GM12892 (cell line): ENCODE measurements at places on chromosomes 2 and 18.

DNA sequence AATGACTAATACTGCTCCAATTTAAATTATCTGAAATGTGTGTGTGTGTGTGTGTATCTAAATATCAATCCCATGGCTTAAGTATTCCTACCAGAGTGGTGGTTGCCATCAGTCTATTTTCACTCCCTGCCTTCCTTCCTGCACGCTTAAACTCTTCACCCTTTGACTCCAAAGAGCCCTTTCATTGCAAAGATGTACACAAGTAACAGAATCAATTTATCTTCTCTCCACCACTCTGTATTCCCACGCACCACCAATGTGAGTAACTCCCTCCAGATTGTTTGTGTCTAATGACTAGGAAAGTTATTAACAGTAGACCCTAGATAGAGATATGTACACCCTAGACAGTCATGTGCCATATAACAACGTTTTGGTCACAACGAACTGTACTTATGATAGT lies 42.8 kb downstream of the ARL6IP6 start:
- no peak for DNase-seq

DNA sequence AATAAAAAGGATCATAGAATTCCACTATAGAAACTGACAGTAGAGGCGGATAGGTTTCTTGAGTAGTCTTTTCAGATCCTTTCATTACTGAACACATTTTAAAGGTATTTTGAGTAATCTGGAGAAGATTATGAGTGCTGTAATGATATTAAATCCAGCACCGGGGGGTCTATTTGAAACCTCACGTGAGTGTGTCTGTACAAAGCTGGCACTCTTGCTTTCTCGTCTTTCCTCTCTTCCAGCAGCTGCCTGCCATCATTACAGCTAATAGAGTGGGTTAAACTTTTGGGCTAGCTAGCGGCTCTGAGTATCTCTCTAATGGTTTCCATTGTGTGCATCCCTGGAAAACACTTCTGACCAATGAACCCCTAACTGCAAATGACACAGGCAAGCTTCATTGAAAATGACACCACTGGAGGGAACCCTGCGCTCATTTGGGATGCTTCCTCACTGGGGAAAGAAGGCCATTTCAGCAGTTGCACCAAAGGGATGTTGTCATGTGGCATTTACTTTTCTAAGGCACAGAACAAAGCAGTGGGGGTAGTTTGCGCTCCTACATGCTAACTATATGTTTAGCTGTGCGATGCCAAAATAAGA lies 101.0 kb downstream of the HRH4 start:
- DNase-seq = no peak

- no peak for DNase-seq
Observed at GRCh38 chr18:63284173-63284799, 35.3 kb downstream of the BCL2 start.

GRCh38 chr2:178271629-178272333 lies 77.5 kb downstream of the OSBPL6 start:
- DNase-seq = no peak

DNA sequence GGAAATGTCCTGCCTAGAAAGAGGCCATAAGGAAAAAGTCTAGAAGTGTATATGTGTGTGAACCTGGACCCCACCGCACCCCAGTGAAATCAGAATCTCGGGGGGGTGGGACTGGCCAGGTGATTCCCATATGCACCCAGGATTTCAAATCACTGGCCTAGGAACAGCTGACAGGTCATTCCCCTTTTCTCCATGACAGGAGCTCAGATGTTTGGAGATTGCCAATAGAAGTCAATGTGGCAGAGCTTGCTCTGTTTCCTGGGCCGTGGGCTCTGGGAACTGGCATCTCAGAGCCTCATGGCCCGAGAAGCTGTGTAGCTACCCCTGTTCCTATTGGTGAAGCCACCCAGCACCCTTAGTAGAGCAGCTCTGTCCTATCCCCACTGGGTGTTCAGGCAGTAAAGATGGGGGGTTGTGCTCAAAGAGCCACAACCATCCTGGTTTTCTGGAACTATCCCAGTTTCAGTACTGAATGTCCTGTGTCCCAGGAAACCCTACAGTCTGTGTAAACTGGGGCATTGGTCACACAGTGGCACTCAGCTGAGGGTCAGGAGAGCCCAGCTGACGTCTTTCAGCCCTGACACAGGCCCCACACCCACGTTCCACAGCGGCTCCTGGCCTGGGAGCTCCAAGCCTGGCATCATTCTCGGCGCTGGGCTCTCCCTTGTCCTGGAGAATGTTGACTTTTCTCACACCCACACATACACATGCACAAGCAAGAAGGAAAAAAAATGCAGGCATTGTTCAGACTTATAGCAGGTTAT lies 18.9 kb downstream of the GNLY start:
- DNase-seq = no peak

DNA sequence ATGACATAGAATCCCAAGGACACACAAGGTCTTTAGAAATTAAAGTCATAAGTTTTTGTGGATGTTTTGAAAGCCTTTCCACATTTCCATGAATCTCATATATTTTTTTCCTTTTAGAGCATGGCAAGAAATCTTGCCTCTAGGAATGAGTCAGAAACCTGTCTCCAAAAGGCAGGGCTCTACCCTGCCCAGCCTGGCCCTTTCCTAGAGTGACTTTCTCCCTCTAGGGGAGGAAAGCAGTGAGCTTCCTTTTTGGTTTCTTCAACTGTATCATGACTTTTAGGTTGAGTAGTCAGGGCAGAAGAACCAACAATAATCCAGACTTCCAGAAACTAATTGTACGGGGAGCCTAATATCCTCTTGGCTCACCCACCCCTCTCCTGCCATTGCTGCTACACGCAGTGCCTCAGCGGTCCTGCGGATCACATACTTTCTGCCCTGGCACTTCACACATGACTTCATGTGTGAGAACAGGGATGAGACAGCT lies 300.3 kb downstream of the AGPS start:
- DNase-seq = no peak

GRCh38 chr2:164975891-164976290 lies 20.6 kb upstream of the SLC38A11 start:
- no peak for DNase-seq

GRCh38 chr18:23141104-23141999 lies 6.1 kb downstream of the CABLES1 start:
- DNase-seq = no peak

DNA sequence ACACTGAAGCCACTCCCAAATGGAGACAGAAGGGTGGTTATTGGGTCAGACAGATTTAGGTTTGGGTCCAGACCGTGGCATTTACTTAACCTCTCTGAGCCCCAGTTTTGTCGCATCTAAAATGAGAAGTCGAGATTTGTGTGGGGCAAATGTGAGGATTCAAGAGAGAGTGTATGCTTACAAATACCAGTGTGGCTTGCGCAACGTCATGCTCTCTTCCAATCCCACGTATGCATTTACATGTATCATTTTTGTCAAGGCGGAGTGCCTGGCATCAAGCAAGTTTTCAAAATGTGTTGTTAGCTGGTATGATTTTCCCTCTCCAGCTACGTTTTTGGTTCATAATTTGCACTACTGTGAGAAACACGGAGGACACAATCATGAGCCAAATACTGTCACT lies 197.9 kb downstream of the EPHA4 start:
- DNase-seq = no peak

- DNase-seq = no peak
Observed at GRCh38 chr2:195574312-195574711, 82.7 kb upstream of the SLC39A10 start.

- DNase-seq = no peak
Observed at GRCh38 chr2:238069021-238069709, 8.4 kb downstream of the SCLY start.

DNA sequence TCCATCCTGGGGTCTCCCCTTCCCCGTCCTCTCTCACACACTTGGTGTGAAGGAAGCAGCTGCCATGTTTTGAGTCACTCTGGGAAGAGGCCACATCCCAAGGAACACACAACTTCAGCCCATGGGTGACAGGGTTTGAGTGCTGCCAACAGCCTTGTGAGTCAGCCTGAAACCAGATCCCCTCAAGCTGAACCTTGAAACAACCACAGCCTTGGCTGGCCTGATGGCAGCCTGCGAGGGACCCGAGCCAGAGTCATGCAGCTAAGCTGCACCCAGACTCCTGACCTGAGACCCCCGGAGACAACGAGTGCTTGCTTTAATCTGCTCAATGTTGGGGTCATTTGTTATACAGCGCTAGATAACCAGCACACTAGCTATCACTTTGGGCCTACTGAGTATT lies 19.3 kb upstream of the MC2R start:
- no peak for DNase-seq

DNA sequence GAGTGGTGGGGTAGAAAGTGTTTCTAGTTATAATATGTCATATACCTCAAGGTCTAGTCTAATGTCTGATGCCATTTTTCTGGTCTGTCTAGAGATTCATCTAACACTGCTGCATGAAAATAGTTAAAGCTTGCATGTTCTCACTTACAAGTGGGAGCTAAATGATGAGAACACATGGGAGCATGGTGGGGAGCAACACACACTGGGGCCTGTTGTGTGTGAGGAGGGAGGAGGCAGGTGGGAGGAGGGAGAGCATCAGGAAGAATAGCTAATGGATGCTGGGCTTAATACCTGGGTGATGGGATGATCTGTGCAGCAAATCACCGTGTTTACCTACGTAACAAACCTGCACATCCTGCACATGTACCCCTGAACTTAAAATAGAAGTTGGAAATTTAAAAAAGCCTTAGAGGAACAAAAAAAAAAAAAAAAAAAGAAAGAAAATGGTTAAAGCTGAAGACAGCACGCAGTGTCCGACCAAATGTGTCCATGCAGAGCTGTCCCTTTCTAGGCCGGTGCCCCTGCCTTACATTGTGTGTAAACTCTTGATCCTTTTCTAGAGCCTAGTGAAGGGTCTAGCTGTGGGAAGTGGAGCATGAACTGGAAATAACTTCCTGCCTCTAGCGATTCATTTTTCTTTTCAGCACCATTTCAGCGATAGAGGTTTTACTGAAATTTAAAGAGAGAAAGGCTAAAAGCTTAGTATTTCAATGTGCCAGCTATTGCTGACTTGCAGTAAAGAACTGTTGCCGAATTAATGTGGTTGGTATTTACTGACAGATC lies 94.0 kb downstream of the FMNL2 start:
- no peak for DNase-seq
